ENCODE measurements at places on chromosomes 12 and 14. TPM values are rescaled to one million over a fixed set of nuclear protein-coding genes. Genes with fewer than 3 reads are reported as not detected.

DNA sequence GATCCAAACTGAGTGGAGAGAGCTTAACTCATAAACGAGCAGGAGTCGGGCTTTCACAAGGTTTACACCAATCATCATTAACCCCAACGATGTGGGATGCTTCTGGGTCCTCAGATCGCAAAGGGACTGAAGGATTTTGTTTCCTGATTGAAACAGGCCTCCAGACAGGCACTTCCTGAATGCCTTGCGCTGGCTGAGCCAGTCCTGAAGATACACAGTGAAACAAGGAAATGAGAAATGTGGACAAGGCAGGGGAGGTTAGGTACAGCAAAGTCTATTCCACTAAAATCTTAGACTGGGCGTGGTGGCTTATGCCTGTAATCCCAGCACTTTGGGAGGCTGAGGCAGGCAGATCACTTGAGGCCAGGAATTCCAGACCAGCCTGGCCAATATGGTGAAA lies 30.7 kb downstream of the RBM19 start:
- no peak for DNase-seq

GRCh38 chr12:41264281-41264680 lies 76.2 kb downstream of the PDZRN4 start:
- DNase-seq, result no peak

GRCh38 chr14:96299441-96299840 lies 43.4 kb downstream of the BDKRB1 start:
- no peak for DNase-seq

DNA sequence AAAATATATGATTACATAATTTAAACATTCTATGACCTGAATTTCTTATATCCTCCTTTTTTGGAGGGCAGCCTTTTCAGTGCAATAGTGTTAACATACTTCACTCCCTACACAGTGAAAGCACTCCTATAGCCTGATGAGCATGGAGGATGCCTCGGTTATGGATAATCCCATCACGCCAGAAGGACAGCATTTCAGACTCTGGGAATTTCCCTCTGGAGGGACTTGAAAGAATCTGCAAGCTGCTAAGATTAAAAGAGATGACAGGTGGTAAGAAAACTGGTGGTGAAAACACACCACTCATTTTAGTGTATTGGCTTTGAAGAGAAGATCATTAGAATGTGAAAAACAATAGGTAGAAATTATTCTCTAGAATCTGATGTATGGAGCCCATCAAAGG lies 99.3 kb upstream of the LMNTD1 start:
- no peak for DNase-seq

DNA sequence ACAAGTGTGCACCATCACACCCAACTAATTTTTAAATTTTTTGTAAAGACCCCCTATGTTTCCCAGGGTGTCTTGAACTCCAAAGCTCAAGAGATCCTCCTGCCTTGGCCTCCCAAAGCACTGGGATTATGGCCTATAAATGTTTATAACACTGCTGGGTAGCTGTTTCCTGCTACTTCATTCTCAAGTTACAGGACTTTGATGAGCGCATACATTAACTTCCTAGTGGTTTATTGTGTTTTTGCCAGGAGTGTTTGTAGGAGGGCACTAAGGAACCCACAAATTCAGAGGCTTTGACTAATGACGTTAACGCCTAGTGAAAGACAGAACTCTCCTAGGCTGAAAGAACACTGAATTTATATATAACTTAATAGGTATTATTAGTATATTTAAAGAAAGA lies 15.2 kb upstream of the NAA30 start:
- no peak for DNase-seq

OR8S1 gene
- total RNA-seq, result not detected

GRCh38 chr12:132437252-132437932 lies 52.6 kb upstream of the FBRSL1 start:
- no peak for DNase-seq

- no peak for DNase-seq
These were observed 2.1 kb downstream of the GPRC5A start for GRCh38 chr12:12893438-12893837.

- DNase-seq, result no peak
These were observed 4.5 kb upstream of the OAS2 start for GRCh38 chr12:112973818-112974231.

TEX22 gene
- total RNA-seq, result 0.71 TPM

DNA sequence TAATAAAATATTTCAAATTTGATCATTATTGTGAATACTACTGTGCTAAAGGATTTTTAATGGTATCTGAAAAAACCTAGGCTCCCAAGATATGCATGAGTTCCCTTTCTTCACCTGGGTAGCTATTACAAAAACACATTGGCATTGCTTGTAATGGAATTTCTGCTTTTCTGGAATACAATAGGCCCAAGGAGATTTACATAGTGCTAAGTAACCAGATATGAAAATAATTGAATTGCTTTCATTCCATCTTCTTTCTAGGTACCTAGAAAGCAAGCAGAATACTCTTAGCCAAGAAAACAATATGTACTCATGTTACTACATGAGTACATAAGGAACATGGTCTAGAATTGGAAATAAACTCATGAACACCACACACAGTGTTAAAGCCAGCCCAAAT lies 291.9 kb downstream of the KCNC2 start:
- DNase-seq, result no peak

CIROP gene
- total RNA-seq, result not detected

GRCh38 chr12:62848418-62848817 lies 86.5 kb downstream of the PPM1H start:
- DNase-seq, result no peak

DNA sequence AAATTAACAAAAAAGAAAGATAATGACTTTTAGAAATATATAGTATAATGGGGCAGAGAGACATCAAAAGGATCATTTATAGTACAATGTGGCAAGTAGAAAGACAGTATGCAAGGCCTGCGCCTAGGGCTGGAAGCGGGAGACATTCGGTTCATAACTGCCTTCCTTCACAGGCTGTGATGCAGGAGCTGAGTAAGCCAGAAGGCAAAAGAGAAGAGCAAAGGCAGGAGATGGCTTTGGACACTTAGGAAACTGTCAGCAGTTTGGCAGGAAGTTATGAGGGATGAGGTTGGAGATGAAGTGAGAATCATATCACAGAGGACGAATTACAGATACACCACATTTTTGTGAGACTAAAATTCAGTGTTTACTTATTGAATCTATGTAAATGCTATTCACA lies 97.8 kb downstream of the EPS8 start:
- no peak for DNase-seq

GRCh38 chr14:66295386-66295785 lies 190.8 kb upstream of the CCDC196 start:
- DNase-seq, result no peak

DNA sequence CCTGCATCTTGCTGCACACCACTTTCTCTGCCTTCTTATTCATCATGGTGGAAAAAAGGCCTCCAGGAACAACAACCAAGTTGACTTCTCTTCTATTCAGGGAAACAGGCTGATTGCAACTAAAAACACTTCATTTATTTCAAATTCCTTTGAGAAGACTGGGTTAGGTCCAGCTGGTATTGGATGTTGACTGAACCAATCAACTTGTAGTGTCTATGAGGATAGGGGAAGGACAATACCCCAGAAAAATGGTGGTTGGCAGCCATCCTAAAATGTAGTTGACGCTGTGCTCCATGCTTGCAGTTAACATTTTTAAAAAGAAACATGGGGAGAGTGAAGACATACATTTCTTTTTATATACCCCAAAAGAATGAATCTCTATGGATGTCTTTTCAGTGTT lies 34.4 kb upstream of the CRADD start:
- no peak for DNase-seq

ADSS1 gene
- 8.2 TPM for total RNA-seq

DNA sequence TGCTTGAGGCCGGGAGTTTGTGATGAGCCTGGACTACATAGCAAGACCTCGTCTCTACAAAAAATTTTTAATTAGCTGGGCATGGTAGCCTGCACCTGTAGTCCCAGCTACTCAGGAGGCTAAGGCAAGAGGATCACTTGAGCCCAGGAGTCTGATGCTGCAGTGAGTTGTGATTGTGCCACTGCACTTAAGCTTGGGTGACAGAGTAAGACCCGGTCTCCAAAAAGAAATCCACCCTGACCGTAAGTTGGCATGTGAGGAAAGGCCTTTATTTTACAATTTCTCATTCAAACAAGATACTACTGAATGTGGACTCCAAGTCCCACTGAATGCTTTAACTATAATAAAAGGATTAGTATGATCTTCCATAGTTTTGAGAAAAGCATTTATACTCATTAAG lies 27.3 kb downstream of the PSMA6 start:
- DNase-seq, result no peak

- DNase-seq, result no peak
These were observed 40.5 kb downstream of the RESF1 start for GRCh38 chr12:31999692-32000091.

GAS2L3 gene
- 6.9 TPM for total RNA-seq

Data from posterior vena cava (tissue), 2 donors.